Pancreas (tissue), 10 donors: ENCODE measurements at places on chromosomes 5 and 9.

DNA sequence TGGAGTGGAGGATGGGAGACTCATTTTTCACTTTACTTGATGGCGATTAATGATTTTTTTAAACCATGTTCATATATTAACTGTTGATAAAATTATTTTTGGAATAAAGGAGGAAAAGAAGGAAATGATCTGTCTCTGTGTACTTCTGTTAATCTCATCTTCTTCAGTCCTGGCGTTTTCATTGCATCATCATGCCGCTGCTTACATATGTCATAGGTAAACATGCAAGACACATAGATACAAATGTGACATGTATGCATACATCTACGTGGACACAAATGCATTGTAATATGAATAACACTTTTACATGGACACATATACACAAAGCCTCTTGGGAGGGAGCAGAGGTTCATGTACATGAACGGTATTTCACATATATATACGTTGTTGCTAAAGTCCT, 10.0 kb downstream of the TMEM174 start:
- DNase-seq, result no peak

- peak; percentile 51 for DNase-seq
Observed at GRCh38 chr5:73626814-73627313, 868 bp downstream of the ARHGEF28 start.

- DNase-seq, result no peak
Observed at GRCh38 chr5:149282027-149282965, 10.6 kb downstream of the AFAP1L1 start.

- DNase-seq, result peak; percentile 39
Observed at GRCh38 chr9:36868586-36869282, 165.3 kb downstream of the PAX5 start.
